NCI-H1092 treated with DMSO at 0.1 percent for 48 hours (cell line): ENCODE measurements at places on chromosomes 16 and 17.

GRCh38 chr17:2190014-2190413 lies 113.6 kb downstream of the SMG6 start:
- no peak for DNase-seq

GRCh38 chr16:77297996-77298395 lies 98.8 kb downstream of the SYCE1L start:
- no peak for DNase-seq

GRCh38 chr16:19295393-19295792 lies 9.9 kb downstream of the CLEC19A start:
- no peak for DNase-seq

- DNase-seq, result no peak
Measured at GRCh38 chr16:9964426-9964825, 217.8 kb downstream of the GRIN2A start.

DNA sequence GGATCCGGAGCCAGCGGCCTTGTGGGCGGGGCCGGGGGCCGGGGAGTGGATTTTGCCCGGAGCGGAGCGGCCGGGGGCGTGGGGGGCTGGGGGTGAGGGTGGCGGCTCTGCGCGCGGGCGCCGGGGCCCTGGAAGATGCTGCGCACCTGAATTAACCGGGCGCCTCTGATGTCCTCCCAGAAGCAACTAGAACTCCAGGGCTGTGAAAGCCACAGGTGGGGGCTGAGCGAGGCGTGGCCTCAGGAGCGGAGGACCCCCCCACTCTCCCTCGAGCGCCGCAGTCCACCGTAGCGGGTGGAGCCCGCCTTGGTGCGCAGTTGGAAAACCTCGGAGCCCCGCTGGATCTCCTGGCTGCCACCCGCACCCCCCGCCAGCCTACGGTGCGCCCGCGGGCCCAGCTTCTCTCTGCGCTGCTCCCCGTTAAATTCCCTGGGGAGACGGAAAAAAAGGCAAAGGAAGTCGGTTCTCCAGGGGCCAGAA lies 549 bp downstream of the SLC26A11 start:
- DNase-seq, result peak; percentile 6

- DNase-seq, result no peak
Measured at GRCh38 chr16:67786491-67786890, 19.9 kb downstream of the RANBP10 start.

DNA sequence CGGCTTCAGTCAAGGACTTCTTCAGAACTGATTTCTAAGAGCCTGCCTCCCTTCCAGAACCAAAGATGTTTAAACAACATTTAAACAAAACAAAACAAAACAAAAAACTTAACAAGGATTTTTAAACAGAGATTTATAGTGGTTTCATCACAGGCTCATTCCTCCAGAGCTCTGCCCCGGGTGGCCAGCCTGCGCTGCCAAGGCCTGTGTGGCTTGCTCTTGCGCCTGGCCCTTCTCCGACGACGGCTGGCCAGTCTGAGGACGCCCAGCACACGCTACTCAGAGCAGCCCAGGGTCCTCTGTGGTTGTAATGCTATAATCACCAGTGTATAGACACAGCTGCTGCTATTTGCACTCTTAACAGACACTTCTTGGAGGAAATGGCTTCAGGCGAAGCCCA lies 307.2 kb upstream of the MYOCD start:
- no peak for DNase-seq

- DNase-seq, result no peak
Measured at GRCh38 chr17:59527325-59527917, 38.0 kb upstream of the DHX40 start.

- DNase-seq, result no peak
Measured at GRCh38 chr16:81421536-81421935, 23.1 kb upstream of the CMIP start.

DNA sequence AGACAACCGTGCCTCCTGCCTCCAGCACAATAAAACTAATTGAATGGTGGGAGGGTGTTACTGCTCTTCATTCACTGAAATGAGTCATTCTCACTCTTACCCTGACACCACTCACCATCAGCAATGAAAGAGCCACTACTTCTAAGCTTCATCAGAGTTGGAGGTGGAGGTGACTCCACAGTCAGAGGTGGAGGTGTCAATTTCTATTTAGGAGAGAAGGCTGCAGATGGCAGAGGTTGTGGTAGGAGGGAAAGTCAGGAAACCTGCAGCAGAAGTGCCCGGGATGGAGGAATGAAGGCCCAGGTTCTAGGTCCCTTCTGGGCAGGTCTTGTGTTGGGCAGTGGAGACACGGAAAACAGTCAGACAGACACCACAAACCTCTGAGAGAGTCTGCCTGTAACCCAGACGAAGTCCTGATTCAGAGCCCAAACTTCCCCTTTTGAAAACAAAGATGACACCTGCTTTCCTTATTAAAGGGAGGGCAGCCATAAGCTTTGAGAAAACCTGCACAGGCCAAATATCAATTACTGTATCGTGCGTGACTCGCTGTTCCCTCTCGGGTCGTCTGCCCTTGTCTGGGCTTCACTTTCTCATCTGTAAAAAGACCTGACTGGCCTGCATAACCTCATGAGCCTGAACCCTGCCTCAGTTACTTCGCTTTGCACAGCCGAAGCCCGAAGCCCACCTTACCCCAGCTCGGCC lies 668 bp downstream of the ATPAF2 start:
- no peak for DNase-seq

GRCh38 chr17:57975044-57975443 lies 13.0 kb downstream of the VEZF1 start:
- no peak for DNase-seq
